ENCODE measurements at places on chromosomes 6 and 20.

- no peak for DNase-seq
Measured at GRCh38 chr6:77450924-77451323, 12.4 kb downstream of the HTR1B start.

DNA sequence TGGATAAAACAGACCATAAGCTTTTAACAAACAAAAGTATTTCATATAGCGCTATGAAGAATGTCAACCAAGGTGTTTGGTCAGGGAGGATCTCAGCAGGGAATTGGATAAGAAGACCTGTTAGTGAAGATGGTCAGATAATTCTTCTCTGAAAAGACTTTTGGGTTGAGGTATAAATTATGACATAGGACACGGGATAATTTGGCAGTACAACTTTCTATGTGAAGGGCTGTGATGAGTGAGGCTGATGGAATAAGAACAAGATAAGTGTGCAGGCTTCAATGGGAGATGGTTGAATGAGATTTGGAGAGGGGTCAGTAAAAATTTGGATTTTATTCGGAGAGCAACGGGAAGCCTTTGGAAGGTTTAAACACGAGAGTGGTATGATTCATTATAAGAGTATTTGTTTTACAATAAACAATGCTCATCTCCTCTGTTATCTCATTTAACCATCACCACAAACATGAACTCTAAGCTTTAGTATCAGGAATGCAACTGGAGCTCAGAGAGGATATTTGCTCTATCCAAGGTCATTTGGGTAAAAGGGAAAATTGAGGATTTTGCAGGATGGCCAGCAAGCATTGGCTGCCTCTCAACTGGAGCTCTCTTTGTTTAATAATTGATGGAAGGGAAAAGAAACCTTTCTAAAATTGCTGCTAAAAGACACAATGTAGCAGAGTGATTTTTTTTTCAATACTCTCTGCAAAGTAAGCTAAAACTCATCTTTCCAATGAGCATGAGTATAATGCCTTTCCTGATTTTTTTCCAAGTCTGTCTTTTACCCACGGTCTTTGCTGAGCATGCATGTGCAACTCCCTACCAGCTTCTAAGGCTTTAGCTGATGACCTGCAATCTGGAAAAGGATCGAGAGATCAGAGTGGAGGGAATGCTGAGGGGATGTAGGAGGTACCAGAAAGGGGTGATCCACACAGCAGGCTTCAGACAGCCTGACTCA is 534.0 kb downstream of the CBLN4 start:
- no peak for DNase-seq

GRCh38 chr6:107115695-107116327 is 496 bp upstream of the BEND3 start:
- no peak for DNase-seq

GRCh38 chr6:143396497-143397226 is 53.8 kb downstream of the ADAT2 start:
- no peak for DNase-seq

- DNase-seq, result no peak
Measured at GRCh38 chr6:112429226-112429625, 82.1 kb downstream of the RFPL4B start.

GRCh38 chr20:50027611-50028105 is 44.9 kb downstream of the SNAI1 start:
- DNase-seq, result peak; percentile 47

GRCh38 chr6:11094411-11094851 is 797 bp downstream of the SMIM13 start:
- DNase-seq, result peak; percentile 12

- DNase-seq, result no peak
Measured at GRCh38 chr20:46264391-46265266, 43.7 kb downstream of the CDH22 start.

DNA sequence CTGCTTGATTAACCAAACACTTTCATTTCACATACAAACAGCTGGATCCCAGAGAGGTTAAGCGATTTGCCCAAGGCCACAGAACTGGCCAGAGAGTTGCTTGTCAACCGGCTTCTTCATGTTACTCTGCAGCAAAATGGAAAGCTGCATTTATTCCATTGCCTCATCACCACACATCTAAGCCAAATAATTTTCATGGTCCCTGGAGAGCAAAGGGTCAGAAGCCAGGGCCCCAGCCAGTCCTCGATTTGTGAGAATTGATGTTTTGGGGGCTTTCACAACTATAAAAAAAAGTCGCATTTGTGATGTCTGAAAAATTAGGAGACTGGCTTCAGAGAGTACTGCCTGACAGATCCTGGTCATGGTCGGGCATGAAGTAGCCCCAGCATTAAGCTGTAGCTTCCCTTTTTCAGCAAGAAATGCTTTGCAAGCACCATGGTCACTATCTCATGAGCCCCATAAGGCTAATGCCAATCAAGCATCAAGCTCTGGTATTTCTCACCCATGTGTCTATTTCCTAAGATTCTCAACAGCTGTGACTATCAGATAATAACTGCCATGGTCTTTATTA is 95.8 kb downstream of the BANF2 start:
- peak; percentile 6 for DNase-seq

- DNase-seq, result no peak
Measured at GRCh38 chr20:63706852-63707557, 771 bp downstream of the ARFRP1 start.

GRCh38 chr6:43050981-43051380 is 2.7 kb downstream of the CUL7 start:
- DNase-seq, result no peak

- DNase-seq, result no peak
Measured at GRCh38 chr6:2035046-2035445, 210.4 kb downstream of the GMDS start.

- DNase-seq, result no peak
Measured at GRCh38 chr6:141753180-141753579, 379.5 kb upstream of the GJE1 start.

DNA sequence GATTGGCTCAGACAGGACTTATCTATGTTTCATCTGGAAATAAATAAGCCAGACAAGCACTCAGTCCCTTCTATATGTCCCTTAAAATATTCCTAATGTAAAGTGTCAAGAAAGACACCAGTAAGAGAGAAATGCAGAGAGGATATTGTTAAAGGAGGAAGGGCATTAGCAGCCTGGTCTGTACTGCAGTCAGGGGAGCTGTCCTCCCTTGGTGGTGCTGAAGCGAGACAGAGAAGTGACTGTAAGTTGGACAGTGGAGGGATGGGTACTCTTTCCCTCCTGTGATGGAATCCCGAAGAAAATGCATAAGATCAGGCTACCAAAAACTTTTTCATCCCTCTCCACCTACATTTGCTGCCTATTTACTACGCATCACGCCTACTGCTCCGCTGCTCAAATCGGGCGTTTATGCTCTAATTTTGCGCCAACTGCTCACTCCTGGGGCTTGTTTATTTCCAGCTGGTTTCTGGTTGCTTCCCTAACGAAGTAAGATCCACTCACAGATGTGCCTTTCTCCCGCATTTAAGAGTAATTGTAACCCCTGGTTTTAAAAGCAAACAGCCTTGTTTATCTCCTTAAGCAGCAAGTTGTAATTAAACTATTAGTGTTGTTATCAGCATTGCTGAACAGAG is 35.2 kb downstream of the PHACTR1 start:
- DNase-seq, result peak; percentile 14

DNA sequence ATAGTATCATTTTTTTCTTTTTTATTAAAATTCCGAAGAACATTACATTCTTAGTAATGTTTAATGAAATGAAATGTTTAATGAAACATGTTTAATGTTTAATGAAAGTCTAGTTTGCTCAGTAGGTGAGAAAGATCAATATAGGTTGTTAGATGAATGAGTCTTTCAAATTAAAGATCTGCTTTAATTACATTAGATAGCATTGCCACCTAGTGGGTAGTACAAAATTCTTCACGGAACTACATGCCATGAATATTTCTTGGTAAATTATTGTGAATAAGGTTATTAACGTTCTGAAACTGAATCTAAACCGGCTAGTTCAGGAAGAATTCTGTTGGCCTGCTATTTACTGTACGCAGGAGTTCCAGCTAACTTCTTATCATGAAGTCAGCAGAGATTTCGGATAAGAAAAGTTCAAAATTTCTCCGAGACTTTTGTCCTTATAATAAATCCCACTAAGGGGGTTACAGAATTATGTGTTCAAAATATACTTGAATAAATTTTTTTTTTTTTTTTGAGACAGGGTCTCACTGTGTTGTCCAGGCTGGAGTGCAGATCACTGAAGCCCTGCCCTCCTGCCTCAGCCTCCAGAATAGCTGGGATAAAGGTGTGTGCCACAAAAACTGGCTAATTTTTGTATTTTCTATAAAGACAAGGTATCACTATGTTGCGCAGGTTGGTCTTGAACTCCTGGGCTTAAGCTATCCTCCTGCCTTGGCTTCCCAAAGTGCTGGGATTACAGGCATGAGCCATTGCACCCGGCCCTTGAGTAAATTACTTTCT is 7.9 kb upstream of the GMNN start:
- DNase-seq, result no peak

- no peak for DNase-seq
Measured at GRCh38 chr6:42301986-42302385, 84.3 kb upstream of the MRPS10 start.

- DNase-seq, result no peak
Measured at GRCh38 chr6:154209555-154209954, 147.0 kb downstream of the IPCEF1 start.

DNA sequence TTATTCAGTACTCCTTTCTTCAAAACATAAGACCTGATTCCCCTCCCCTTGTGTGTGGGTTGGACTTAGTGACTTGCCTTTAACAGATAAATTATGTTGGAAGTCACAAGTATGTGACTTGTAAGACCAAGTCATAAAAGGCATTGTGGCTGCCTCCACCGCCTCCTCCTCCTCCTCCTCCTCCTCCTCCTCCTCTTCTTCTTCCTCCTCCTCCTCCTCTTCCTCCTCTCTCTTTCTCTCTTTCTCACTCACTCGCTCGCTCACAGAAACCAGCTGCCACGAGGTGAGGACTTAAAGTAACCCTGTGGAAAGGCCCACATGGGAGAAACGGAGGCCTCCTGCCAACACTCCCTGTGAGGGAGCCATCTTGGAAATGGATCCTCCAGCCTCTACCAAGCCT is 64.0 kb downstream of the NCR2 start:
- no peak for DNase-seq

GRCh38 chr20:24533449-24533848 is 64.0 kb downstream of the SYNDIG1 start:
- no peak for DNase-seq

- no peak for DNase-seq
Measured at GRCh38 chr6:122801397-122801796, 12.3 kb downstream of the SMPDL3A start.

- no peak for DNase-seq
Measured at GRCh38 chr6:47479140-47479508, 1.5 kb downstream of the CD2AP start.
